ENCODE measurements at places on chromosomes 12 and 14.

DNA sequence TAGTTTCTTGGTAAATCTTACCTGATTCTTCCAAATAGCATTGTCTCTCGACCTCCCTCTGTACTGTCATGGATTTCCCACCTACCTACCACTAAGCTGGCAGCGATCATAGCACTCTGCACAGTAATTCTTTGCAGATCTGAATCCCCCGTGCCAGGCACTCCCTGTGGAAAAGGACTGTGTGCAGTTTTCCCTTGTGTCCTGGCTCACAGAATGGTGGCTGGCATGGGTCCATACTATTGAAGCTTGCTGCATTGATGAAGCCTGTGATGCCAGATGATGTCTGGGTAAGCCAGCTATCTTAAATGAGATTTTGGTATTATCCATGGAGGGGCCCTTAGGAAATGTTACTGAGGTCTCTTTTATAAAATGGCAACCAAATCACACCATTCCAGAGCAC lies 135.7 kb downstream of the RPAP3 start:
- no peak for DNase-seq

GRCh38 chr12:12723681-12724420 lies 6.7 kb downstream of the CDKN1B start:
- no peak for DNase-seq

- DNase-seq: peak; percentile 71
These were observed 80.7 kb downstream of the KDM2B start for GRCh38 chr12:121499929-121500793.

DNA sequence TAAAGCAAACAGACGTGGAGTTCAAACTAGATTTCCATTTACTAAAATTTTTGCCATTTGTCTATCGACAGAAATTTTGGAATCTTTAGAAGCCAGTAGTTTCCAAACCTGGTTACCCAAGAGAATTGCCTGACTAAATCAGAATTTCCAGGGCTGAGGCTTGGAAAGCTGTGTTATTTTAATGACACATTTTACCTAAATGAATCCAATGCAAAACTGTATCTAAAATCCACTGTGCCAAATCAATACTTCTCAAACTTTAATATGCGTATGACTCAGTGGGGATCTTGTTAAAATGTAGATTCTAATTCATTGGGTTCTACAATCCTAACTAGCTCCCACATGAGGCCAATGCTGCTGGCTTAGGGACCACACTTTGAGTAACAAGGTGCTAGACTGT lies 35.0 kb upstream of the TC2N start:
- no peak for DNase-seq

DNA sequence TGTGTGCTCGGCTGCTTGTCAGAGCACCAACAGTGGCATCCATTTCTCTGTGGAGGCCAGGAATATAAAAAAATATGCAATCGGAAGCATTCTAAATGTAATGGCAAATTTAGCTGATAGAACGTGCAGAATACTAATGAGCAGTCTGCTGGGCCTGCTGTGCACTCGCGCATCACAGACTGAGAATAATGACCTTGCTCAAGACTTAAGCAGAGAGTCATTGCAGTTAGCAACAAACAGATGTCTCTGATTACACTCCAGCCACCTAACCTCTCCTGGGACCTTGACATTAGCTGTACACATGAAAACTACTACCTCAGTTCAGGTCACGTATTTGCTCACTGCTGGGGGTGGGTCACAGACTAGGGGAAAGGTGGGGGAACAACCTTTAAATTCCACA lies 269.2 kb upstream of the DAAM1 start:
- no peak for DNase-seq

DNA sequence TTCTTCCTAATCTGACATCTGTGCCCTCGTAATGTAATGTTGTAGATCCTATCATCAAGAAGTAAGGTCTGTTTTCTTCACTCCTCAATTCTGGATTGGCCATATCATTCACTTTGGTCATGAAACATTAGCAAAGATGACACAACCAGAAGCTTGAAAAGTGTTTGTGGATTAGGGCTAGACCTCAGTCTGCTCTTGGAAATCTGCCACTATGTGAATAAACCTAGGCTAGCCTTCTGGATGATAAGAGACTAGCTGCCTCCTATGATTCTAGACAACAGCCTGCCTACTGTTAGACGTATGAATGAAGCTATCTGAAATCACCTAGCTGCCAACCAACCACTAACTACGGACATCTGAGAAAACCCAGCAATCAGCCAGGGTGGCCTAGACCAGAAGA lies 38.7 kb upstream of the LYZ start:
- no peak for DNase-seq

All from hippocampal formation (tissue), 2 donors.